NCI-H187 (cell line): ENCODE measurements at places on chromosomes 7 and 10.

DNA sequence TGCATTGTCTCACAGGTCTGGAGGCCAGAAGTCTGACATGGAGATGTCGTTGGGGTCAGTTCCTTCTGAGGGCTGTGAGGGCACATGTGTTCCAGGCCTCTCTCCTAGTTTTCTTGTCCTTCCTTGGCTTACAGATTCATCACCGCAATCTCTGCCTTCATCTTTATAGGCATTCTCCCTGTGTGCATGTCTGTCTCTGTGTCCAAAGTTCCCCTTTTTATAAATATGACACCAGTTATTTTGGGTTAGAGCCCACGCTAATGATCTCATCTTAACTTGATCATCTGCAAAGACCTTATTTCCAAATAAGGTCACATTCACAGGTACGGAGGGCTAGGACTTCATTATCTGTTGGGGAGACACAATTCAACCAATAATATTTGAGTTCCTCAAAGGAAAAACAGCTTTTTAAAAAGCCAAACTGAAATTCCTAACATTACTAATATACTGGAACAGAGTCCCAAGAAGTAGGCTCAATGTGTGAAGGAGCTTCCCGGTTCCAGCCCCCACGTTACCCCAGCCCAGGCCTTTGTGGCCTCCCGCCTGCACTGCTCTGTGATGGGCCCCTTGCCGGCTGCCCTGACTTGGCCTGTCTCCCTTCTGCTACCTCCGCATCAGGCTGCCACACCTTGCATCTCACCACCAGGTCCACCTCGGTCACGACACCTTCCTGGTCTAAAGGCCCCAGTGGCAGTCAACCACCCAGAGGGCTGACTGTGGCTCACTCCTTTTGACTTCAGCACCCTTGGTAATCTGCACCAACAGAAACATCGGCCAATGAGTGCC is 142.7 kb downstream of the KCNMA1 start:
- DNase-seq: no peak

DNA sequence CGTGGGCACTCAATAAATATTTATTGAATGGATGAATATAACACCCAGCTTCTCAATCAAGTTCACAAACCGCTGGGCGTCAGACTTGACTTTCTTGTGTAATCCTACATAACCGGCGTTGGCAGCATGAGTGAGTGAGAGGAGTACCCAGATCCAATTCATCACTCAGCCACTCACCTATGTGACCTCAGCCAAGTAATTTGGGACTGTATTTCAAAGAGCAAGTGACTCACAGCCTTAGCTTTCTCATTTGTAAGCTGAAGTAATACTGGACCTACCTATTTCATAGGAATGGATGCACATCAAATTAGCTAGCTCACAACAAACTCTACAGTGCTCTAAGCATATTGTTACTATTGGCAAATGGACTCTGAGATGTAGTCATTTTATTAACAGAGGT is 53.8 kb upstream of the FAM204A start:
- DNase-seq: no peak

- no peak for DNase-seq
Measured at GRCh38 chr10:60942788-60943315, 1.1 kb downstream of the RHOBTB1 start.

DNA sequence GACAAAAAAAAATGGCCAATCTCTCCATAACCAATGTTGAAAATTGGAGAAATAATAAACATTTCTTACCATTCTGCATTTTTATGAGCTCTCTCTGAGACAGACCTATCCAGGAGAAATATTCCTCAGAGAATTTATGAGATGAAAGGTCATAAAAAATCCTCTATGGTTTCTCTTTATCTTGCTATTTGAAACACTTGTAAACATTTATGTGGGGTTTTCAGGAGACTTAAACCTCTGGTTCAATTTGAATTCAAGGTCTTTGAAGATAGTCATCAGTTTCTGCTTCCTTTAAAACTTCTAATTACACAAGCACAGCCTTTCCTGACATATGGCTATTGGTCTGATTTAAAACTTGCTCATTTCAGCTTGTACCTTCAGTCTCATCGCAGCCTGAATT is 78.5 kb upstream of the APBB1IP start:
- DNase-seq: no peak

DNA sequence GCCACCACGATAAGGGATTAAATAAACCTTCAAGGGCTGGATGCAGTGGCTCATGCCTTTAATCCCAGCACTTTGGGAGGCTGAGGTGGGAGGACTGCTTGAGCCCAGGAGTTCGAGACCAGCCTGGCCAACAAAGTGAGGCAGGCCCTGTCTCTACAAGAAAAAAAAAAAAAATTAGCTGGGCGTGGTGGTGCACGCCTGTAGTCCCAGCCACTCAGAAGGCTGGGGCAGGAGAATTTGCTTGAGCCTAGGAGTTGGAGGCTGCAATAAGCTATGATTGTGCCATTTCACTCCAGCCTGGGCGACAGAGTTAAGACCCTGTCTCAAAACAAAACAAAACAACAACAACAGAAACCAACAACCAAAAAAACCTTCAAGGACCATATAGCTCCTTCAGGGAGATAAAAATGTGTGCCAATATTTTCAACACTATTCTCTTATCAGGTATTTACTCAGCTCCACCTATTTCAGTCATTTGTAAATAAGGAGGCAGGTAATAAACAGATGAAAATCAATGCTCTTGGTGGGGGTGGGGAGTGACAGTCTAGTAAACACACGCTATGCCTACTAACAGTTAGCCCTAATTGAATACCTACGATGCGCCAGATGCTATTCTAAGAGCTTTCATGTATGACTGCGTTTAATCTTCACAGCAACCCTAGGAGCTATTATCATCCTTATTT is 13.2 kb downstream of the BAIAP2L1 start:
- DNase-seq: no peak

DNA sequence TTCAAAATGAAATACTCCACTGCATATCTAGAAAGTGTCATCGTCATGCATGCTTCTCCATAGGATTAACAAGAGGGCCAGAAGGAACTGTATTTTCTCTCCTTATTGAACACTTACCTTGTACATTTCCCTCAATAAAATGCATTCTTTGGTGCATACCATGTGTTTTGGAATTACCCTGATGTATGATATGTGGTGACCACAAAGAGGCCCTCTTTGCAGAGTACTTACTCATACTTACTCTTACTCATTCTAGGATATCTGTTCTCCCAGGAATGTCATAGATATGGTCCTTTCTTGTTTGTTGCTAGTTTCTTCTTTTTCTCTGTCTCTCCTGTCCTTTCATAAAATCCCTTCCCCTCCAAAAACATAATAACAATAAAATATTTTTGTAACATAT is 1087.1 kb upstream of the POT1 start:
- no peak for DNase-seq

GRCh38 chr10:46240684-46241565 is 45.9 kb upstream of the ANTXRL start:
- DNase-seq: no peak

- DNase-seq: no peak
Measured at GRCh38 chr7:131627735-131628190, 71.3 kb upstream of the PODXL start.

- no peak for DNase-seq
Measured at GRCh38 chr10:4704034-4704545, 121.9 kb upstream of the AKR1E2 start.

DNA sequence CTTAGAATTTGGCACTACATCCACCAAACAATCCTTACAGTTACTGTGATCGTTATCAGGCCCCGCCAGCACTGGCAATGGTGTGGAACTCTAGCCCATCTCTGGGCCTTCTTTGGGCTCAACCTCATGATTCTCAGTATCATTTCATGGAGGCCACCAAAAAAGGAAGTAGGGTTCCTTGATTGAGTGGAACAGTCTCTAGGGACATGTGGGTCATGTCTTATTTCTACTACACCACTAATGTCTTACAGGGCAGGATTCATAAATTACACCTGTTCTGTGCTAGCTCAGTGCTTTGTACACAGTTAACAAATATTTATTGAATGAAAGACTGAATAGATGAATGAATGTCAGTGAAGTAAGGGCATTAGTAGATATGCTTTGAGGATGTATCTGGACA is 53.9 kb downstream of the AP3M1 start:
- no peak for DNase-seq

GRCh38 chr7:28383975-28384374 is 28.3 kb upstream of the CREB5 start:
- no peak for DNase-seq

- no peak for DNase-seq
Measured at GRCh38 chr7:94301024-94301586, 93.6 kb upstream of the COL1A2 start.

DNA sequence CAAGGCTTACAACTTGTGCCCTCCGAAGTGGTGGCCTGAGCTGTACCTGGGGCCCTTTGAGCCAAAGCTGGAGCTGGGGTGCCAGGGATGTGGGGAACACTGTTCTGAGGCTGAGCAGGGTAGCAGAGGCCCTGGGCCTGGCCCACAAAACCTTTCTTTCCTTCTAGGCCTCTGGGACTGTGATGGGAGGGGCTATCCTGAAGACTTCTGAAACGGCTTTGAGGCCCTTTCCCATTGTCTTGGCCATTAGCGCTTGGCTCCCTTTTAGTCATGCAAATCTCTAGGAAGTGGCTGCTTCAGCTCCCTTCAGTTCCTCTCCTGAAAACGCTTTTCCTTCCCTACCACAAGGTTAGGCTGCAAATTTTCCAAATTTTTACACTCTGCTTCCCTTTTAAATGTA is 16.8 kb upstream of the CRYGN start:
- DNase-seq: no peak
